ENCODE measurements at places on chromosomes 7 and 10.

- DNase-seq, result no peak
These were observed 719.5 kb downstream of the ZWINT start for GRCh38 chr10:55641601-55642000.

- no peak for DNase-seq
These were observed 50.6 kb downstream of the MGMT start for GRCh38 chr10:129517680-129518057.

DNA sequence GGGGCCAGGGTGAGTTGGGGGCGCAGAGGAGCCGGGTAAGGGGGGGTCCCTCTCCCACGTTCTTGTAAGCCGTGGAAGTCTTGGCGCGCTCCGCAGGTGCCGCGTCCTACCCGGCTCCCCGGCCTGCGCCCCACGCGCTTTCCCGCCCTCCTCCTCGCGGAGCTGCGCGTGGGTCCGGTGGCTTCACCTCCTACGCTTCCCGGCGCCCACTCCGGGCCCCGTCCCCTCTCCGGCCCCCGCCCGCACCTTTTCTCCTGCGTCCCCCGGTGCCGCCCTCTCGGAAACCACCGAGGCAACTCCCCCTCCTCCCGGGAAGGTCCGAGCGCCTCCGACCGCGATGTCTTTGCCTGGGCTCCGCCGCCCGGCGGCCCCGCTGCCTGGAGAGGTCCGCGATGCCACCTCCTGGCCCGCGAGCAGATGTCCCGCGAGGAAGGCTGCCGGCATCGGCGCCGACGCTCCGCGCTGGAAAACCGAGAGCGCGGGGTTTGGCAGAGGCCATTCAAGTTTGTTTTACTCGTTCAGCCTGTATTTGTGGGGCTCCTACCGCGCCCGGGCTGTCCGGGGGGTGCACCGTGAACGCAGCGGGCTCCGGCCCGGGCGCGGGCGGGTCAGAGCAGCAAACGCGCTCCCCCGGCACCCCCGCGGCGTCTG, 2.4 kb upstream of the NKX6-2 start:
- peak; percentile 9 for DNase-seq

DNA sequence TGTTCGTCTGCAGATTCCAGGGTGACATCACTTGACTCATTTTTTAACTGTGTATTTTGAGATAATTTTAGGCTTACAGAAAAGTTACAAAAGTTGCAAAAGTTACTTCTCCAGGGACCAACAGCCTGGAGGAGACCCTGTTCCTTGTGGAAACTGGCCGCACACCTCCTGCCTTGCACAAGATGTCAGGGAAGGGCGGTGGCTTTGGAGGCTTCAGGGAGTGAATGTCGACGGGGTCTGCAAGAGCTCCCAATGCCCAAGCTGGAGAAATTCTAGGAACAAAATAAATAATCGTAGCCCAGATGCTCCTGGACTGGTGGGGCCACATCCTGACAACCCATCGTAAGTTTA, 62.2 kb upstream of the FAM20C start:
- DNase-seq, result no peak

- no peak for DNase-seq
These were observed 275.2 kb downstream of the LRRTM3 start for GRCh38 chr10:67200913-67201564.

GRCh38 chr10:6542999-6543430, 37.1 kb downstream of the PRKCQ start:
- no peak for DNase-seq
